ENCODE measurements at places on chromosomes 6 and 20.

DNA sequence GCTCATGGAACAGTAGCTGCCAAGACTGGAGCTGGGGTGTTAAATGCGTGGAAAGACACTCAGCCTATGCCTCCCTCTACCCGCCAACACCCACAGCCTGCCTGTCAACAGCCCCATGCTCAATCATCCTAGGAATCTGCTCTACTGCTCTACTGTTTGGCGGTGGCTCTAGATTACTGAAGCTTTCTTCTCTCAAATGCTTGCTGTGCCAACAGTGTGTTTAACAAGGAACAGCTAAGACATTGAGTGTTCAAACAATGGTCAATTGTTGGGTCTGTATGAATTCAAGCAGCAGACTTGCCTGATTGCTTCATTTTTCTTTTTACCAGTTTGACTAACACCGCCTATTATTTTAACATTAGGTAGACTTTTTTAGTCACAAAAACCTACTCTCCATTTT, 258.6 kb downstream of the SOD2 start:
- no peak for DNase-seq

- no peak for DNase-seq
Measured at GRCh38 chr6:145405006-145405551, 330.2 kb downstream of the EPM2A start.

- DNase-seq, result peak; percentile 42
Measured at GRCh38 chr20:43938932-43939761, 24.5 kb downstream of the TOX2 start.

DNA sequence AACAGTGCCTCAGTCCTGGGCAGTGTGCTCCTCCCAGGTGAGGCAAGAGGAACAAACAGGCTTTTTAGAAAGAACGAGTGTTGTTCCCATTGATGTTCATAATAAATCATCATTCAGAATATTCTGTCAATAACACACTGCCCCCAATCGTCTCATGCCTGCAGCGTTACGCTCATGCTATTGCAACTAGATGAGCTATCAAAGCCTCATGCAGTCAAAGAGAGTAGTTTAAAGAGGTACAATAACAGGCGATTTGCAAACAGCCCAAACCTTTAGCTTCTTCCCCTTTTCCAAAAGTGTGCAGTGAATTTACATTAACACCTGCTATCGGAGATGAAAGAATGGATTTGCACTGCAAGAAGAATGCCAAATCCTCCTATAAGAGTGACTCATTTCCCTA, 1164.7 kb upstream of the MAP3K7 start:
- no peak for DNase-seq

DNA sequence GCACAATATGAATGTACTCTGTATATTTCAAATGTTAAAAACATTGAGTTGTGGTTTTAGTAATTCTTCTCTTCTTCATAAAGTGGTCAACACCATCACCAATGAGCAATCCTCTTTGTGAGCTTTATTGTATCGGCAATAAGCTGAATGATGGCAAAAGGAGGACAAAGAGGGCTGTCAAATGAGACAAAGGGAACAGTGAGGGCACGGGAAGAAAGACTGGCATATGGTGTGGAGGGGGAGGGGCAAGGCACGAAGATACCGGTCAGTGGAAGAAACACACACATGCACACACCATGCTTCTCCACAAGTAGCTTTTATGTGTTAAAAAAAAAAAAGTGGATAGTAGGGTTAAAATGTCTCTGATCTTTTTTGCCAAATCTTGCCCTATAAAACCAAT, 506.8 kb upstream of the CITED2 start:
- DNase-seq, result no peak

DNA sequence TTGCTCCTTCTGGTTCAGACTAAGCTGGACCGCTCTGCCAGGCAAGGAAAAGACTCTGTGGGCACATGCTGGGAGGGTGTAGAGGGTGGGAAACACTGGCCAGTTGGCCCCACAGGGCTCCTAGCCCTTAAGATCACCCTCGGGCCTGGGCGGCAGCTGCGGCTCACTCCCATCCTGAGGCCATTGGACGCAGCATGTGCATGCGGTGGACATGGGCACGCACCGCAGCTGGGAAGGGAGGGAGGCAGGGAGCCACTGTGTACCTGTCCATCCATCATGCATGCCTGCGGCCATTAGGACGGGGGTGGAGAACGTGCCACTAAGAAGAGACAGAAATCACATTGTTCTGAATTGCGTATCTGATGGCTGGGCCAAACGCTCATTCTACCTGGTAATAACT, 140.1 kb upstream of the THBS2 start:
- DNase-seq, result no peak

DNA sequence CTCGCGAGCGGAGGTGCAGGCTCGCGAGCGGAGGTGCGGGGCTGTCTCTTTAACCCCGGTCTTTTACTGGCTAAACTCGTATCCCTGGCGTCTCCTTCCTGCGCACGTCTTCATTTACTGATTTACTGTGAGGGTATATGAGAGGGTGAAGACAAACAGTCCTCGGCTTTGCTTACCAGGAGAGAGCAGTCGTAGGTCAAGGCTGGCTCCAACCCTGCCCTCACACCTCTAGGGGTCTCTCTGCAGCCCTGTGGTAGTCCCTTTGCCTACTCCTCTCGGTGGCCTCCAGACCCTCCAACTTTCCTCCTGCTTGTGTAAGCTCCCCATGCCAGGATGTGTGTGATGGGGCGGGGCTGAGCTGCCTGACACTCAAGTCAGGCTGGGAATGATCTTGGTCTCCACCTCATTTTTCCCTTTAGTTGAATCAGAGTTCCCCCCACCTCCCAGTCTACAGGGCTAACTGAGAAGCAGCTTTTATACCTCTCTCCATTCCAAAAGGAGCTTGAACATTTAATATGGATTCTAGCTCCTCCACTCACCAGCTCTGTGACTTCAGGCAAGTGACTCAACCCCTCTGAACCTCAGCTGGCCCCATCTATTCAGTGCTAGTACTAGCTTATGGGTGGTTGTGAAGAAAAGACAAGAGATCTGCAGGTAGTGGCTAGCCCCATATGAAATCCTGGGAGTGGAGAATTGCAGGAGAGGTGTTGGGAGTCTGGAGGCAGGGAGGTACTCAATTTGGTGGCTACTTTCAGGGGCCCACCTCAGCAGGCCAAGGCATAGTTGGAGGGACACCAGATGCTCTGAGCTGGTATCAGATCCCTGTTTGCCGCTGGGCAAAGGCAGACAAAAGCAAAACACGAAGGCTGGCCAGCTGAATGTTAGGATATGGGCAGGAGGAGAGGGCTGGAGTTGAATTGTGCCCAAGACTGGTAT, 902 bp downstream of the SLC29A1 start:
- DNase-seq, result no peak

DNA sequence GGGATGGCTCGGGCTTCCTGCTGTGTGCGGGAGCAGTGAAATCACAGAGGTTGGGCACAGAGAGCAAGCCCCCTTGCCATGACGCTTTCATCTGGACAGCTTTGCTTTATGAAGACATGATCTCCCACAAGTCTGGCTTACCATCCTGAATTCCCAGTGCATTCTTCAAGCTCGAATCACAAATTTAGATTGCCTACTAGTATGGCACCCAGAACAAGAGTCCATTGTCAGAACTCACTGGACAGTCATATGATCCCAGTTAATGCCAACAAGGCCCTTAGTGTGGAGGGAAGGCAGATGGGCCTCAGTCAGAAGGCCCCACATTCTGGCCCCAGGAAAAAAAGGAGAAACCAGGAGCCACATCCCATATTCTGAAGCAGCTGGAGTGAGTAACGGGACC, 147.3 kb upstream of the FOXQ1 start:
- DNase-seq, result no peak

- no peak for DNase-seq
Measured at GRCh38 chr6:92545861-92546260, 873.5 kb downstream of the EPHA7 start.

GRCh38 chr6:114158411-114158810, 184.4 kb downstream of the HS3ST5 start:
- DNase-seq, result no peak

DNA sequence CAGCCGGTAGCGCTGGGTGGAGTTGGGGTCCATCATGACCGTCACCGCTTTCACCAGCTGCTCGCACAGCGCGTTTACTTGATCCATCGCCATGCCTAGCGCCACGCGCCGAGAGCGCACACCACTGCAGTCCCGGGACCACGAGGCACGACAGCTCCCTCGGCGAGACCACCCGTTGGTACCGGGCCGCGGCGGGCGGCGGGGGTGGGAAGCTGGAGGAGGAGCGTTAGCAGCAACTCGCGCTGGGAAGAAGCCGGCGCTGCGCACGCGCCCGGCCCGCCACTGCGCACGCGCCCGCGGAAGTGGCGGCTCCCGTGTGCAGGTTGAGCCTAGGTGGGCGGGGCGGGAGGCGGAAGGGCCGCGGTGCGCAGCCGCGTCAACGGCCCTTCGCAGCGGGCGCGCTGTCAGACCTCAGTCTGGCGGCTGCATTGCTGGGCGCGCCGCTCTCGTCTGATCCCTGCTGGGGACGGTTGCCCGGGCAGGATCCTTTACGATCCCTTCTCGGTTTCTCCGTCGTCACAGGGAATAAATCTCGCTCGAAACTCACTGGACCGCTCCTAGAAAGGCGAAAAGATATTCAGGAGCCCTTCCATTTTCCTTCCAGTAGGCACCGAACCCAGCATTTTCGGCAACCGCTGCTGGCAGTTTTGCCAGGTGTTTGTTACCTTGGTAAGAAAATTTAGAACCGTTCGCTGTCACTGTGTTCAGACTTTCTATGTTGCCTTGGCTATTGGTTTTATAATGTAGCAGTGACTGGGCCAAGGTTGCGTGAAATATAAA, at the start of the genes POLH and XPO5:
POLH (plus strand) TSS at position 414 of the 780 bp plus-strand sequence. CDS start 6,135 bp downstream, outside the sequence.
XPO5 (minus strand) TSS at position 267 of the 780 bp plus-strand sequence; CDS start at position 93, 174 bp downstream.
- peak; percentile 93 for DNase-seq

GRCh38 chr20:53926428-53927028, 143.9 kb downstream of the BCAS1 start:
- no peak for DNase-seq

GRCh38 chr6:127554435-127555006, 22.5 kb upstream of the C6orf58 start:
- DNase-seq, result no peak

GRCh38 chr20:31967830-31968249, at the start of gene XKR7:
Gene XKR7 (plus strand): TSS chr20:31968151. CDS start chr20:31968176, 25 bp downstream.
- DNase-seq, result no peak

GRCh38 chr20:46375771-46376170, 30.6 kb downstream of the ELMO2 start:
- DNase-seq, result no peak

DNA sequence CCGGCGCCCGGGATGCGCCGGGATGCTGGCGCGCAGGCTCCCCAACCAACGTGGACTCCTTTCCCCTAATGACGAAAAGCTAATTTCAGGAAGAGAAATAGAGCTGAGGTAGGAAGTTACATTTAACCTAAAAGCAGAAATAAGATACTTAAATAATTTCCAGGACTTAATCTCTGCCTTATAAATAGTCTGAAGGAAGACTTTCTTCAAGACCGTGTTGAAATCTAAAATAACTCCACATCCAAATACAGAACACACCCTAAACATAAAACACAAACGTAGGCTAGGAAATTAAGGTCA, 1.3 kb downstream of the ASF1A start:
- DNase-seq, result no peak

GRCh38 chr20:59121714-59122565, 41.7 kb upstream of the ZNF831 start:
- no peak for DNase-seq
